NCI-H524 (cell line): ENCODE measurements at places on chromosomes 4 and X.
A peak's percentile ranks its signal among the peaks of the same experiment; 100 is the strongest.

DNA sequence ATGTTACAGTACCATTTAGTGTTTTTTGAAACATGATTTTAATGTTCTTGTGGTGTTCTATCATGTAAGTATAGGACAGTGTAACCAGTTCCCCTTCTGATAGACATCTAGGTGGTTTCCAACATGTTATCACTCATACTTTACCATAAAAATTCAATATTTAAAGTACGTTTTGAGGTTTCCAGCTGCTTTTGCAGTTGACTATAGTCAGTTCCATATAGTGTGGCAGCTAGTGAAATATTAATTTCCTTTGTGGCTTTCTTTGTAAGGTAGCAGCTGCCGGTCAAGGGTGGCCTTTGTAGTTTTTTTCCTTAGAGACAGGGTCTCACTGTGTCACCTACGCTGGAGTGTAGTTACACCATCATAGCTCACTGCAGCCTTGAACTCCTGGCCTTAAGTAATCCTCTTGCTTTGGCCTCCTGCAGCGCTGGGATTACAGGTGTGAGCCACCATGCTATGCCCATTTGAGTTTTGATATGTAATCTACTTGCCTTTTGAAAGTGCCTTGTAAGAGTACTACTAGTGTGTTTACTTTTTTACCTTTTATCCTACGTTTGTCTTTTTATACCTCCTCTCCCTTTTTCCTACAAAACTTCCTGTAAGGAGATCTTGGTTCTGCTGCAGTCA is 63.0 kb downstream of the ARHGAP10 start:
- no peak for DNase-seq

DNA sequence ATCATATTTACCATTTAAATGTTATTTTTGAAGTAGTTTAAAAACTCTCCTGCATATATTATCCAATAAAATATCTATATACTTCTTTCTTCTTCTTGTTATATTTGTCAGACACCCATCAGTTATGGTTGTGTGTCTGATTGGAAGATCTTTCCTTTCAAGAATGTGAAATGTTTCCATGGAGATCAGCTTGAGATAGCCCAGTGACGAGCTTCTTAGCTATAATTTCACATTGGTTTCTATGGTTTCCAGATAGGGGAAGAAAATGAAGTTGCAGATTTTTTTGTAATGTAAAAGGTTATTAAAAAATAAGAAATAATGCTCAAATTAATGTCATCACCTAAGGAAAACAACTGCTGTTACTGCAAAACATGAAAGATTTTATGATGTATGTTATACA is 189.0 kb downstream of the COX7B2 start:
- no peak for DNase-seq

DNA sequence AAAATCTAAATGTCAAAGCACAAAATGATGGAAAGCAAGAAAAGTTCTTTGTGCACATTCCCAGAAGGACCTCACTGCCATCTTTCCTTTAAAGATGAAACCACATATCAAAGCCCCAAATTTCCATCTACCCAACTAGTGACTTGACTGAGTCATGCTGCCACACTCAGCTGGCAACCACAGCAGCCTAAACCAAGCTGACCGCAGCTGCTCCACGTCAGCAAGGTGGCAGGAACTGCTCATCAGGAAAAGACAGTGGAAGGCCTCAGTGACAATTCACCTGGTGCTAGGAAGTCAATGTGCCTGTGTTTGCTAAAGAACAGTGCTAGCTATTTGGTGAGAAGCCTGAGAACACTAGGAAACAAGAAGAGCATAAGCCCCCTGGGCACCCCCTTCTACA is 26.1 kb downstream of the ACOX3 start:
- no peak for DNase-seq

- DNase-seq, result no peak
Measured at GRCh38 chrX:110741213-110741796, 54.3 kb downstream of the CHRDL1 start.

- DNase-seq, result no peak
Measured at GRCh38 chr4:148007314-148007760, 275.4 kb downstream of the ARHGAP10 start.

DNA sequence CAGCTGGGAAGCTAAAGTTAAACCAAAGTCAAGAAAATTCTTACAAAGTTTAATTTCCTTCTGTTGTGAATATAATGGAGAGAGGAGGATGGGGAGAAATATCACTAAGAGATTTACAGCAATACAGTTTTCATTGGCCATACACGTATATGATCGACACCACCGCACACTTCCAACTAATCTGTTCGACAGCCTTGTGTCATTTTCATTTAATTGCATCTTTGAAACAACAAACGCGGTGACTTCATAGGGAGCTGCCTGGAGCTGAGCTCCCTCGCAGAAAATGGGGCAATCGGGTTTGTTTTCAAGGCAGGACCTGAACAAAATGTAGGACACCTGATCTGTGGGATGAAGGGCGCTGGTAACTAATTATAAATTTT is 1.3 kb downstream of the PTPN13 start:
- DNase-seq, result peak; percentile 24

GRCh38 chr4:98473046-98473445 is 185.4 kb downstream of the TSPAN5 start:
- DNase-seq, result no peak

DNA sequence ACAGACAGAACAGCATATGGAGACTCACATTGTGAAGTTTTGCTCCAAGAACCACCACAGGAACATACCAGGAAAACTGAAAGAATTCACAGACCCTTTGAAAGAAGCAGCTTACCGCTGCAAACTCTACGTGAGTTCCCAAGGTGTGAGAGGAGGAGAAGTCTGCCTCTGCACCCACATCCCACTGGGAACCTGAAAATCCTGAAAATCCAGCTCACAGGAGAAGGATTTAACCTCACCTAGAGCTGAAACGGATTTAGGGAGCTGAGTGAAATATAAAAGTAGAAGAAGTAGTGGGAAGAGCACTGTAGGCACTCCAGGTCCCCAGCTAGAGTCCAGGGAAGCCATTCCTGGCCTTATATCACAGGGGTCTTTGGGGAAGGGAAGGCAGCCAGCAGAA is 80.0 kb downstream of the FHIP1A start:
- DNase-seq, result no peak

- DNase-seq, result no peak
Measured at GRCh38 chr4:175407926-175408325, 404.1 kb downstream of the GPM6A start.

DNA sequence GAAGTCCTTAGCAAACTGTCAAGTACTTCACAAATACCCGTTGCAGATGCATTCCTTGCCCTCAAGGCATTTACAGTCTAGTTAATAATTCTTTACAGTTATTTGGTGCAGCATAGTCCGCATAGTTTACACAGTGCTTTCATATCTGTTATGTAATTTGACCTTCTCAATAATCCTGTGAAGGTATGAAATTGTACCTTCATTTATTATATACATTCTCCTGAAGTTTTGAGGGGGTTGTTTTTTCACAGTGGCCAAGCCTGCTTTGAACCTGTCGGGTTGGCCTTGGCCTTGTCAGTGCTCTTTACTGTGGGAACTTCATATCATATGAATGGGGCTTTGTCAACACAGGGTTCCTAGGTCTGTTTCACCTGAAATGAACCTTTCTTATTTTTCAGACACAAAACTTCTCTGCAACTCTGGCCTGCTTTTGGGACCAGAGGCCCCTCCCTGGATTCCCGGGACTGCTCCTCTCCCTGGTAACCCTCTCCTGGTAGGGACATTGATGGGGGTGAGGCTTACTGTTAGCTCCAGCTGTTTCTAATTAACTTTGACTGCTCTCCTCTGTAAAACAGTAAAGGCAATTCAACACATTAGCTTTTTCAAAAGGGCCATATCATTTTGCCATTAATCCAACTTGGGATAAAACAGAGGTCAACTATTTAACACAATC is 9.1 kb downstream of the IGFBP7 start:
- DNase-seq, result no peak

GRCh38 chrX:13934731-13935130 is 95.0 kb downstream of the GEMIN8 start:
- DNase-seq, result no peak

DNA sequence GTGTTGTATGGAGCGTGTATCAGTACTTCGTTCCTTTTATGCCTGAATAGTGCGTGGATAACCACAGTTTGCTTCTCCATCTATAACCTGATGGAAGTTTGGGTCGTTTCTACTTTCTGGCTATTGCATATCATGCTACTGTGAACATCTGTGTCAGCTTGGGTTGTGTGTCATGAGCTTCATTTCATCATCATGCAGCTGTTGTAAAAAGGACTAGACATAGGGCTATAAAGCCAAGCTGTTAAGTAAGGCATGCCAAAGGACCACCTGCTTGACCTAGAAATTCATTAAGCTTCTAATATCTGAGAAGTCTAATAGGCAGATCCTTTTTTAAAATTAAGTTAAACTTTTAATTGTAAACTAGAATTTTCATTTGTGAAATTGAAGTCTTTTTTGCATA is 18.4 kb downstream of the SMS start:
- DNase-seq, result no peak

- no peak for DNase-seq
Measured at GRCh38 chr4:107826421-107826980, 1.8 kb downstream of the SGMS2 start.

DNA sequence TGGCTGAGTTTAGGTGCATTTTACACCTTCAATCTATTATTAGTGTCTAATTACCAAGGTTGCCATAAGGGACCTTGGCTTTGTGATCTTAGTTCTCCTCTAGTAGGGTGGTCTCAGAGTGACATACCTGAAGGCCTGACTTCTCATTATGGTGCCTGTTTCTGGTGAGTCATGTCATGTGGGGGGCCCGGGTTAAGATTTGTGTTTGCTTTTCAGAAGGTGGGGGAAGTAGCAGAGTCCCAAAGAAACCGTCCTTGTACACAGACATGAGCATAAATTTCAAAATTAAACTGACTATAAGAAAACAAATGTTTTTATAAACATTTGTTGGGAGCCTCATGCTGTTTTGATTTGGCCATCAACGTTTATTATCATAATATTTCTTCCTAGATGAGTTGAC is 74.5 kb downstream of the HHIP start:
- DNase-seq, result no peak

DNA sequence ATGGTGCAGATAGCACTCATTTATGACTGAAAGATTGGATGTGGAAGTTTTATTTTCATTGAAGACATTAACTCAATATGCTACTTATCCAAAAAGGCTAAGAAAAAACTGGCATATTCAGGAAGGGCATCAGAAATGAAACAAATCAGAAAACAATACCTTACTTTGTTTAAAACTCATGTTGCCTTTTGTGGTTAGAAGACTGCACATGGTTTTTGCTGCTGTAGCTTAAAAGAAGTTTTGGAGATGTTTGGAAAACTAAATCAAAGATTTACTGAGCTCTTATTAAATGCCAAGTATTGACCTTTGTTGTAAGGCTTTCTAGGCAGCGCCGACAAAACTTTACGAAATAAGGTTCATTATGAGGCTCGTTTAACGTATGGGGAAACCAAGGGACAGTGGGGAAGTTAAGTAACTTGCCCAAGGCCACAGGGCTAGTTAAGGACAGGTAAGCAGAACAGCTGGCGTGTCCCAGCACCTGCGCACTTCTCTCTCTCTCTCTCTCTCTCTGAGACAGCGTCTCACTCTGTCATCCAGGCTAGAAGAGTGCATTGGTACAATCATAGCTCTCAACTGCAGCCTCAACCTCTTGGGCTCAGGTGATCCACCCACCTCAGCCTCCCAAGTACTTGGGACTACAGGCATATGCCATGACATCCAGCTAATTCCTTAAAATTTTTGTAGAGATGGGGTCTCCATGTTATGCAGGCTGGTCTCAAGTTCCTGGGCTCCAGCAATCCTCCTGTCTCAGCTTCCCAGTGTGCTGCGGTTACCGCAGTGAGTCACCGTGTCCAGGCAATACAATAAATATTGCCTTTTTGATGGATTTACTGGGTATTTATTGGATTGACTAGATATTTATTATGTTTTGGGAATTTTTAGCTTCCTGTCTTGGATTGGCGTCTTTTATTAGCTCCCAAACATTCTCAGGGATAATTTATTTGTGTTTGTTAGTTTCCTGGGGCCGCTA is 16.1 kb downstream of the LRP2BP start:
- DNase-seq, result no peak

- DNase-seq, result no peak
Measured at GRCh38 chrX:681989-682388, 51.4 kb downstream of the SHOX start.

DNA sequence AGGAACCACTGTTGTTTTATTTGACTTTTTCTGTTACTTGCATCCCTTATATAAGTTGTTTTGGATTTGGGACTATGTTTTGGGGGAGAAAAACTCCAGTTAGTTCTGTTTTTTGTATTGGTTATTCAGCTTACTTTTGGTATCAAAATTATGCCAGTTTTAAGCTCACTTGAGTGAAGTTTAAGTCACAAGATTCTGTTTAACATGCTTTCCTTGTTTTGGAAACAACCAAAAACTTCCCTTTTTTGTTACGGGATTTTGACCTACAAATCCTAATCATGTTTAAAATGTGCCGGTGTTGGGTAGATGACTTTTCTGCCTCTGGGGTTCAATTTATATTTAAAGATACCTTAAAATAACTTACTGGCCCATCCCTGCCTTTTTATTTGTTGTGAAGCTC is 36.0 kb downstream of the CCNI start:
- no peak for DNase-seq
